Metanephros (tissue), 2 donors: ENCODE measurements at places on chromosomes 16 and 17. TPM values are rescaled to one million over a fixed set of nuclear protein-coding genes. Genes with fewer than 3 reads are reported as not detected.

Gene PSMD11
- 54.2 TPM for total RNA-seq

Gene TRAPPC2L
- 38.4 TPM for total RNA-seq

Gene ZNF19
- 7.9 TPM for total RNA-seq

Gene DCAKD
- 51.7 TPM for total RNA-seq

Gene SRSF1
- 261 TPM for total RNA-seq

Gene ITGAX
- 9.5 TPM for total RNA-seq

Gene OXLD1
- total RNA-seq = 16.5 TPM

Gene ARHGAP23
- total RNA-seq = 52.5 TPM

Gene SLC16A6
- 1.7 TPM for total RNA-seq

Gene ARHGDIG
- total RNA-seq = 1.6 TPM

Gene VPS25
- 65.6 TPM for total RNA-seq

Gene TP53TG3F
- total RNA-seq = not detected

Gene EME1
- total RNA-seq = 3.0 TPM

Gene WNK4
- 11.4 TPM for total RNA-seq

Gene SRCIN1
- total RNA-seq = 5.7 TPM

Gene KCTD2
- total RNA-seq = 18.5 TPM

Gene ACAP1
- 4.8 TPM for total RNA-seq

Gene POLR2A
- total RNA-seq = 118 TPM

Gene ABCA10
- 9.3 TPM for total RNA-seq

Gene MYL4
- total RNA-seq = 45.8 TPM

Gene FBXO39
- total RNA-seq = not detected

Gene SYNGR3
- total RNA-seq = 3.2 TPM

Gene MYO1C
- 90.9 TPM for total RNA-seq

Gene MYH11
- total RNA-seq = 11.3 TPM

Gene KIAA0513
- 7.8 TPM for total RNA-seq

Gene PARD6A
- total RNA-seq = 3.9 TPM
